ENCODE measurements at places on chromosomes 16 and 17.

DNA sequence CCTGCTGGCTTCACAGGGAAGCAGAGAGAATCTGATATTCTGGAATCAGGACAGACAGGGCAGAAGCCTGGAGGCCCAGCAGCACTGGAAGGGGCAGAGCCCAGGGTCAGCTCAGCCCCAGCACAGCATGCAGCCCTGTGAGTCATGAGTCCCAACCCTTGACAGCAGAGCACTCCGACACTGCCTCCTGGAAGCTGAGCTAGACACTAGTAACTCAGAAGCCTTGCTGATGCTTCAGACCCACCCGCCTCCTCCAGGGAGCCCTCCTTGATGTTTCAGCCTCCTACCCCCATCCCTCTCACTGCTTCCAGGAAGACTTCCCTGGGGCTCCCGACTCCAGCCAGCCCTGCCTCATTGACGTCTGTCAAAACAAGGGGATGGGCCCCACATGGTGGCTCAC is 6.9 kb downstream of the CAMKK1 start:
- DNase-seq = no peak

GRCh38 chr17:57624386-57624785 is 120.7 kb downstream of the CCDC182 start:
- no peak for DNase-seq

DNA sequence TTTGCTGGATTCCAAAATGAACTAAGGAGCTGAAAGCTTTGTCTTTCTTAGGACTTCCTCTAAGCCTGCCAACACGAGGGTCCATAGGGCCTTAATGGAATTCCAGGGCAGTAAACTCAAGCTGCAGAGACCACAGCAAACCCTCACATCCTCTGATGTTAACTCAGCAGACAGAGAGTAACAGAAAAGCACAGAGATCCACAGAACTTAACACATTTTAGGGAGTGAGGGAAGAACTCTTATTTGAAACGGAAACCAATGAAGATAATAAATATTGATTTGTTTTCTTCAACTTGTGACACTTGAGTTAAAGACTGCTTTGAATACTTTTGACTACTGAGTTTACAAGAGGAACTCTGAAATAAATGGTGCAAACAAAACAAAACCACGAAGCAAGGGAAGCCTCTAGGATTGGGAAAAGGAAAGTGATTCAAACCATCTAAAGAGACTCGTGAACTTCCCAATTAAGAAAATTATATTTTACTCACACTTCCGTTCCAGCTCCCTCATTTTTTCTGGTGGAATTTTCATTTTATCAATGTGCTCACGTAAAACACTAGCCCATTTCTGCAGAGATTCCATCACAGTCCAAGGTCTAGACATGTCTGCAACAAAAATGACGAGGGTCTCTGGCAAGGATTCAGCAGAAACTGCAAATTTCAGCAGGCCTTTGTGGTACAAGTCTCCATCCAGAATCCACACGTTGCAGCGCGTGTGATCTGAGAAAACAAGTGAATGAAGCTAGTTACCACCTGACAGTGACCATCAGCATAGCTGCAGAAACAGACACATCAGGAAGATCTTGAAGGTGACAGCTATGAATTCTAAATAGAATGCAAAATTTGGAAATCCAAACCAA is 9.2 kb downstream of the DYNC1LI2 start:
- no peak for DNase-seq

DNA sequence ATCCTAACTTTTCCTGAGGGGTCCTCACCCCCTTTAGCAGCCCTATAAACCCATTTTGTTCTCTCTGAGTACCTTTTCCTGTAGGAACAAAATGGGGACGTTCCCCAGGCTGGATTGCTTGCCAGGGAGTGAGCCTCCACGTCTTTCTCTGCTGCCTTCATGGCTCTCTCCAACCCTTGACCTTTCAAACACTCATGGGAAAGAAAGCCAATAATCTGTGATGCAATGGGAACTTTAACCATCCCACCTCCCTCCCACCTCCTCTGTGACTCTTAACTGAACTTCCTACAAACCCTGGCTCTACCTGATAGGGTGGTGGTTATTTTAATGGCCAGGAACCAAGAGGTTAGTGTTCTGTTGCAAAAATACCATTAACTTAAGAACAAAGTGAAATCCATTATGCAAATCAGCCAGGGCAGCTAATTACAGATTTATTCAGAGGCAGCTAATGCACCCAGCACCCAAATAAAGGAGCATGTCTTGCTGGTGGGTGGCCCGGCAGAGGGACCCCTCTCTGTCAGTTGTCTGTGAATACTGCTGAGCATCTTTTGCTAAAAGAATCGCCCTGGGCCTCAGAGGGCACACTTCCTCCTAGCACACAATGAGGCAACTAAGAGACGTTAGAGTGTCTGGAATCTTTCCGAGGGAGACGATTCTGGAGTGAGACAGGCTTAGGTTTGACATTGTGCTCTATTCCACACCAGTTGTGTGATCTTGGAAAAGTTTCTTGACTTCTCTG is 3.0 kb downstream of the PIPOX start:
- no peak for DNase-seq

DNA sequence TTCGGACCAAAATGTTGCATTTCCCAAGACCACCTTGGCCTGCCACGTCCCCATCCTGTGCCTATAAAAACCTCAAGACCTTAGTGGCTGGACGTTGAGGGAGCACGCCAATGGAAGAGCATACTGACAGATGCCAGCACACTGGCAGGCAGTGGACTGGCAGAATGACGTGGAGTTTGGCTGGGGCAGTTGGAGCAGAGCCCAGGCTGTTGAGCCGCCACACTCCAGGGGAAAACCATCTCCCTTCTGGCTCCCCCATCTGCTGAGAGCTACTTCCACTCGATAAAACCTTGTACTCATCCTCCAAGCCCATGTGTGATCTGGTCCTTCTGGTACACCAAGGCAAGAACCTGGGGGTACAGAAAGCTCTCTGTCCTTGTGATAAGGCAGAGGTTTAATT is 494.1 kb downstream of the CDH11 start:
- peak; percentile 46 for DNase-seq

- DNase-seq = no peak
These were observed 143.1 kb upstream of the CACNG5 start for GRCh38 chr17:66691644-66692420.

DNA sequence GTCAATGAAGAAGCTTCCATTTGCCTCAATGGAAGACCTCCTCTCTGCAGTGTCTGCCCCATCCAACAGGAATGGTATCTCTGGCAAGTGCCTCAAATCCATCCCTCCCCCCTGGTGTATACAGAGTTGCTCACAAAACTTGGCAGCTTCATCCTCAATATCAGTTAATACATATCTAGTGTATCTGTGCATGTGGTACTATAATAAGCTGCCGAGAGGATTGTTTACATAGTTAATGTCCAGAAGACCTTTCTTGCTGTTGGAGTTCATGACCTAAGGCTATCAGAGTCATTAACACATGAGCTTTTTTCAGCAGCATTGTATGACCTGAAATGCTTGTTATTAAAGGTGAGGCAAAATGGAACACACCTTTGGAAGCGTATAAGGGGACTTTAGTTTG is 14.0 kb upstream of the RASL10B start:
- no peak for DNase-seq

GRCh38 chr16:48616571-48616970 is 6.6 kb upstream of the N4BP1 start:
- no peak for DNase-seq

DNA sequence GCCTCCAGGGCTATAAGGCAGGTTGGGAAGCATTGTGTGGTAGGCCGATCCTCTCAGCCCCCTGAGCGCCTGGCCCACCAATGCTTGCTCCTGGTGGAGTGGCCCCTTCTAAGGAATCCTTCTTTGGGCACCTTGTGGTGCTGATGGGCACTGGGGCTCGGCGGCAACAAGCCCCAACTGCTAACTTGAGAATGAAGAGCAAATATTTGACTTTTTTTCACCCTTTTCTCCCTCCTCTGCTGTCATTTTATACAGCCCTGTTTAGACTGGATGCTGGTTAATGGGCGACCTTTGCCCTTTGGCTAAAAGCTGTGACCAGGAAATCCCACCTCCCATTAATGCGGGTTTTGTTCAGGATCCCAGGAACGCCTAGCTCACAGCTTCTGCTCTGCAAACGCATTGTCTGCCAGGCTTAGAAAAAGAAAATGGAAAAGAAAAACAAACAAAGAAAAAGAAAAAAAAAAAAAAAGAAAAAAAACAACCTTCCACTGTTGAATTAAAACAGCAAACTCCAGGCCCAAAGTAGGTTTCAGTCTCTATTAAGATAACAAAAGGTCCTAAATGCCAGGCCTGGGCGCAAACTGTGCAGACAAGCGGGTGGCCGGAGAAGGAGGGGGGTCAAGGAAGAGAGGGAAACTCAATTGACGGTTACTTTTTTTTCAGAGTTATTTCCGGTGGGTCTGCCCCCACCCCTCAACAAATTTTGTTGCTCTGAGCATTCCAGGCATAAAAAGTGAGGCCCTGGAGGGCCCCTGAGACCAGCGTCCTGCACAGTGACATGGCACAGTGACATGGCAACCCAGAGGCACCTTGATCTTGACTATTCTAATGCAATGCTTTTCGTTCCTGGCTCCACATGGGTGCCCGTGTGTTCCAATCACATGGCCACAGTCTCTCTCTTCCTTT is 301.4 kb downstream of the MAF start:
- no peak for DNase-seq

DNA sequence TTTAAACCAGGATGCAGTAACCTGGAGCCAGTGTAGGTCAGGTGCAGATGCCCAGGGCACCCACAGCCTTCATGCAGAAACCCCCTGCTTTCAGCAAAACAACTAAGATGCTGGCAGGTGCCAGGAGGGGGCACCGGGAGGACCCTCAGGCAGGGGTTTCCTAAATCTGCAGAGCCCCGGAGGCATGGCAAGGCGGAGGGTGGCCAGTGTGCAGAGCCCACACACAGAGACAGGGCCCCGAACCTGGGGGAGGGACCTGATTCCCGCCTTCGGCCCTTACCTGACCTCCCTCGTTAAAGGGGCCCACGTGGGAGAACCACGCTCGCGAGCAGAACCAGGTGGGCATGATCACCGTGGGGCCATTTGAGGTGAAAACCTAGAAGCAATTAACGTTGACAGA is 114.0 kb upstream of the METRNL start:
- no peak for DNase-seq

GRCh38 chr17:75366432-75366831 is 39.0 kb downstream of the GRB2 start:
- no peak for DNase-seq

GRCh38 chr17:38742411-38743308 is 5.5 kb downstream of the PCGF2 start:
- no peak for DNase-seq

DNA sequence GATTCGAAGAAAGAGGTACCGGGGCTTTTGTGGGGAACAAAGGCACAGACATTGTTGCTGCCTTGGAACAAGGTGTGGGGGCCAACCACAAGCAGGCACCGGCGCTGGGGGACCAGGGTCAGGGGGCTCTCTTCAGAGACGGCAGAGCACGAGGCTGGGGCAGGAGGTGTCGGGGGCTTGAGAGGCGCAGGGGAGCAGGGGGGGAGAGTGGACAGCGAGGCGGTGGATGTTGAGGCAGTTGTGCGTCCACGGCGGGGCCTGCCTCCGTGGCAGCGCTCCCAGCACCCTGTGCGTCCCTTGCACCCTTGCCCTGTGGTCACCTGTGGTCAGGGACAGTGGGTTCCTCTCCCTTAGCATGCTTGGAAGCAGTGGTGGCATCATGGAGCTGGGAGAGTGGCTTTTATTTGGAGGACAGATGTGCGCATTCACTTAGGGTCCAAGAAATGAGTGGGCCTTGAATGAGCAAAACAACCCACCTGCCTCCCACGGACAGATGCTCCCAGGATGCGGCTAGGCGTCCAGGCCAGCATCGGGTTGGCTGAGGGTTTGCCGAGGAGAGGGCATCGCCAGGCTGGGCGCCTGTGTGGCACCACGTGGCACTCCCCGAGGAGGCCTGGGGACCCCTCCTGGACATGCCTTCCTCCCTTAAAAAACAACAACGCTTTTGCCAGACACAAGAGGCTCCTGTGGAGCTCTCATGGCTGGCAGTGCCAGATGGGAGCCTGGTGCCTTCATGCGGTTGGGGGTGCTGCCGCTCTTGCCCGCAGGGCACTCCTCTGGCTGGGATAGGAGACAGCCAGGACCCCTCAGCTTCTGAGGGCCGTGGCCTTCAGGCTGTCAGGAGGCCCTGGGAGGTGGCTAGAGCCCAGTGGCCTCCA is 113.0 kb downstream of the BANP start:
- DNase-seq = no peak

- no peak for DNase-seq
These were observed 21.9 kb upstream of the GPRC5C start for GRCh38 chr17:74410001-74410443.

DNA sequence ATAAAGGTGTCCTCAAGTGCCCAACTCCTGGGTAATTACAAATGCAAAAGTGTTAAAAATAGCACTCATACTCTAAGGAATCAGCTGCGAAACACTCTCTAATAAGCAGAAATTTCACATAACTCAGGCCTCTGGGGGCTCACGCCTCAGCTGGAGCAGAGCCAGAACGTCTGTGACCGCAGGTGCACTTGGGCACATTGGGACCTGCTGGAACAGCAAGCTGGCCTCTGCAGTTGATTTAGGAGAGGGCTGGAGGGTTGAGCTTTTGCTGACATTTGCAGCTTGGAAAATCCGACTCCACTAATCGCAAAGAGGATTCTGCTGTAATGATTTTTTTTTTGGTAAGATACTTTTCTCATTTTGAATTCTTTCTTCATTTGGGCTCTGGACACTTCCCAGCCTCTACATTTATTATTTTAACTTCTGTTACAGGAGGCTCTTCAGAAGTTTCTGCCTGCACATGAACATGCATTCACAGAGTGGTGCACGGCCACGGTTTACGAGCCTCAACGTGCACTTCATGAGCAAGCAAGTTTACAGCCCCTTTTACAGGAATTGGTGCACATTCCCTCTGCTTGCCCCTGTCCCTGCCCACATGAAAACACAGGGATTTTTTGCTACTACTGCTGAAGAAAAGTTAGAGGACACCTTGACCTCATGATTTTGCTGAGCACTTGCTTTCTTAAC is 4.1 kb upstream of the SNTB2 start:
- DNase-seq = no peak

GRCh38 chr16:2042171-2042985 is 5.3 kb downstream of the NTHL1 start:
- DNase-seq = no peak

DNA sequence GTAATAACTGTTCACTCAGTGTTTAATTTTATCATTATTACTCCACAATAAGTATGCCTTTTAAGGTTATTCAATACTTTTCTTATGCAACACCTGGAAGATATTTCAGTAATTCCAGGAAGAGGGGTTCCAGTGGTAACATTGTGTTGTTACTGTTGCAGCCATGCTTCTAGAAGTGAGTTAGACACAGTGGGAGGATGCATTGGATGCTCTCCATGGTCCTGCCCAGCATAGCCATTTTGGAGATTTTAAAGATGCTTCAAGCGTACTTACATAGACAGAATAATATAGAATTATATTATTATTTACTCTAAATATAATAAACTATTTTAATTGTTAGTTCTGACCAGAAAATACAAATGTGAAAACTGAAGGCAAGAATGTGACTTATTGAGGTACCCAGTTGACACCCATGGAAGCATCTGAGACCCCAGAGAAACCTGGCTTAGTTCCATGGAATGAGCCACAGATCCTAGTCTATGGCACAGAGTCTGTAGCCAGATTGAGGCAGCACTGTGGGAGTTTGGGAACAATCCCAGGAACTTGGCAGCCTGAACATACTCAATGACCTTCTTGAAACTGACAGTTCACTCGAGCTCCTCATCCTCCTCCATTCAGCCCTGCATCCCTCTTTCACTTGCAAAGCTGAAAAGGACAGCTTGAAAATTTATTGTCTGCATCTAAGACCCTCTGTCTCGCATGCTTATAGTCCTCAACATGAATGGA is 190.1 kb upstream of the HS3ST4 start:
- no peak for DNase-seq
